ENCODE measurements at places on chromosomes 1 and 21.

GRCh38 chr1:89635825-89636815, 3.2 kb downstream of the LRRC8C start:
- DNase-seq = peak; percentile 81

DNA sequence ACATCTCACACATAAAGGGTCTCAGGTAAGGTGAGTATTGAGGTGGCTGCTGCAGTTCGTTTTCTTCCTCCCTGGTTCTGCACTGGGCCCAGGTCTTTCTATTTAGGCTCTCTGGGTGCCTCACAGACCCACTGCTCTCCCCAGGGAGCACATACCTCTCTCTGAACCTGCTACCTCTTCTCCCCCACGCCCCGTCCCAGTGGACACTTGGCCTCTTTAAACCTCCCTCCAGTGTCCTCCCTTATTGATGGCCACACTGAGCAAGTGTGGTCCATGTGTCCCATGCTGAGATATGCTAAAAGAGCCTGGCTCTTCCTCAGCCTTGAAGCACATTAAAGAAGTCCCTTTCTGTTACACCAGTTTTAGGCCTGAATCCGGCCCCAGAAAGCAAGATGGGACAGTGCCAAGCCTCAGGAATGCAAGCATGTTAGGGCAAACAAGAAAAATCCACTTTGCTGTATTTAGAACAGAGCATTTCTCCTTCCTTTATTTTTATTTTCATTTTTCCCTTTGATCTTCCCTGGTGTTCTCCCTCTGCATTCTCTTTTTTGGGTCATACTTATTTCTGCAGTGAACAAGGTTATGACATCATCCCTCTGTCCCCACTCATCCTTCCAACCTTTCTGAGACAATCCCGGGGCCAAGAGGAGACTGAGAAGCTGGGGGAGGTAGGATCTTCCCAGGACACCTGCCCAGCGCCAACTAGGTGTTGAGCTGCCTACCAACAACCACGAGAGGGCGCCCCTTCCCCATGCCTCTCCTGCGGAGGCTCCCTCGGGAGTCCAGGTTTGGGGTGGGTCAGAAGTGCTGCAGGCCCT, 5.0 kb upstream of the CHI3L2 start:
- DNase-seq = peak; percentile 69

- no peak for DNase-seq
Measured at GRCh38 chr1:12422488-12422887, 192.7 kb downstream of the VPS13D start.

DNA sequence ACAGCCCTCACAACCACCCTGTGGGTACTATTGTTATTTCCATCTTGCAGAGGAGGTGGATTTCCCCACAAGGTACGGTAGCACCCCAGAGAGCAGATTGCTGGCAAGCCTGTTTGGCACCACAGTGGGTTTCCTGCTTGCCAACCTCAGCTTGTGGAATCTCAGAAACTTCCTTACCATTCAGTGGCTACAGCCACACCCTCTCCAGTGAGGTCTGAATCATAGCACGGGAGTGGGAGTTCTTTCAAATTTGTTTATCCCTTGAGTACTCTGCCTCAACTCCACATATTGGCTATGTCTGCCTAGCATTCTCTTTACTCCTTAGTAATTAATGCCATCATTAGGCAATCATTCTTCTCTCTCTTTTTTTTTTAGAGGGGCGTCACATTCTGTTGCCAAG, 162.1 kb downstream of the PTPRU start:
- DNase-seq = no peak

GRCh38 chr21:36533468-36533848, 53.5 kb upstream of the CLDN14 start:
- no peak for DNase-seq

DNA sequence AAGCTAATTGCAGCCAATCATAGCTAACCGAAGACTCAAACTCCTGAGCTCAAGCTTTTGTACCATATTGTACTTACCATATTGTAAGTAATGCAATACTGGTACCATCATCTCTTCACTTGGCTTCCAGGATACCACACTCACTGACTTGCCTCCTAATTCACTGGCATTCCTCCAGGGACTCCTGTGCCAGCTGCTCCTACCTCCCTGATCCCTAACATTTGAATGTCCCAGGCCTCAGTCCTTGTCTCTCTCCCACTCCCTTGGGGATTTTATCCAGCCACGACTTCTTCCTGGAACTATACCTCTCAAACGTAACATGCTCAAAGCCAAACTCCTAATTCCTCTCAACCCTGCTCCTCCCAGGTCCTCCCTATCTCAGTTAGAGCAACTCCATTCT, 33.8 kb downstream of the USP48 start:
- no peak for DNase-seq

GRCh38 chr1:1778663-1779319, 521 bp upstream of the NADK start:
- peak; percentile 35 for DNase-seq

DNA sequence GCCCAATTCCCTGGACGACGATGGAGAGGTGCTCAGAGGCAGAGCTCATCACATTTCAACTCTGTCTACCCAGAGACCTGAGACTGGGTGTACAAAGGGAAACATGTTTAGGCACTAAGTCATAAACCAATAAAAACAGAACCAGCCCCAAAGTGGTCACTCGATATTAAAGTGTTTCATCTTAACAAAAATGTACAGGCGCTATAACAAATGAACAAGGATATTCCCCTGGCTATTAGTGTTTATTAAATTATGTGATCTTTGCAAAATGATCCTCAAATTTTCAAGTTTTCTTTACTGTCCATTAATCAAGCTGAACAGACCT, 43.6 kb downstream of the NPHP4 start:
- no peak for DNase-seq

- peak; percentile 24 for DNase-seq
Measured at GRCh38 chr21:30227633-30228404, 11.9 kb upstream of the CLDN8 start.

DNA sequence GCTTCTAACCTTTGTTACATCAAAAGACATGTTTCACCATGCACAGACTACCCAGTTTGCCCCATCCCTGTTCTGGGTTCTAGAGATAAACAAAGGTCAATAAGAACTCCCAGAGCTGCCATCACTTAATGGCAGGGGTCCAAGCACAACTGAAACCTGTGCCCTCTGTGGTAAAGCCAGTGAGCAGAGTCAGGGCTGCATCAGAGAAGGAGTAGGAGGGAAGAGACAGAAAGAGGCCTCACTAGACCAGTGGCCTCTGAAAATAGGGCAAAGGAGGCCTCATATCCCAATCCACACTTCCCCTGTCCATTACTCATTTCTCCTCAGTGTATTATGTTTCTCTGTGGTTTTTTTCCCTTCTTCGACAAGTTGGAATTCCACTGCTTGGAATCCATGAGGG, 10.2 kb downstream of the ATP1A2 start:
- DNase-seq = peak; percentile 44

GRCh38 chr21:35070436-35070835, 21.3 kb upstream of the RUNX1 start:
- no peak for DNase-seq

DNA sequence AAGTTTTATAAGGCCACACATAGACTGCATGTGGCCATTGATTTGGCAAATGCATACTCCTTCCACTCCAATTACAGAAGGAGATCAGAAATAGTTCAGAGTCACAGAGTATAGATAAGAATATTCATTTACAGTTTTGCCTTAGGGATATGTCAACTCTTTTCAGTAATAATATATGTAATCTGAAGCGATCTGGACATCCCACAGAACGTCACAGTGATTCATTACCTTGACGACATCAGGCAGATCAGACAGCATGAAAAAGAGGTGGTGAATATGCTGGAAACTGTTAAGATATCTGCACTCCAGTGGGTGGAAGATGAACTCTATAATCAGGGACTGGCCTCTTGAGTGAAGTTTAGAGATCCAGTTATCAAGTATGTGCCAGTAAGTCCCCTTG, 240.4 kb downstream of the DPYD start:
- no peak for DNase-seq

- peak; percentile 17 for DNase-seq
Measured at GRCh38 chr1:202683029-202683428, 27.2 kb downstream of the SYT2 start.

DNA sequence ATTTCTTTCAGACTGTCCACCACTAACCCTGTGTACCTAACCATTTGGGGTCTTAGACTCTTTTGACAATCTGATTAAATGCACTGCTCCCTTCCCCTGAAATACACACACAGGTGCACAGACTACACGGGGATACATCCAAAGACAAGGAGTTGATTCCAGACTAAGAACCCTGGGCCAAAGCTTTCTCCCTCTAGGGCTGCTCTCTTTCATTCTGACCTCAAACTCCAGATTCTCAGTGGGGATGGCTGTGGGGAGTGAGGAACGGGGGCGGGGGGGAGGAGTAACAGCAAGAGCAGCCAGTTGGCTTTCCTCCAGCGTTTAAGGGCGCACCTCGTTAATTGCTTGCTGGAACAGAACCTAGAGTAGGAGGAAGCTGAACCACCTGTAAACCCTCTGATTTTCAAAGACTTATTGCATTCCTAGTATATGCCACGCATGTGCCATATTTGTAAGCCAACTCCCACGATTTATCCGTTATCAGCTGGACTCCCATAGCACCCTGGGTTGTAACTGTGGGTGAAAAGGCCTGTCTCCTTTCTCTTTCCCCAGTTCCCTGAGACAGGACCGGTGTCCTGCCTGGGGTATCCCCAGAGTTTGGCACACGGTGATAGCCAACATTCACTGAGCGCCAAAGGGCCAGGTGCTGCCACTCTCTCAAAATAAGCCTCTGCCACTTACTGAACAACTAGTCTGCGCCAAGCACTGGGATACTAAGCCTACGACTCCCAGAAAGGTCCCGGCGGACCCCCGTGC, 920 bp downstream of the MTHFR start:
- peak; percentile 43 for DNase-seq

GRCh38 chr1:23126801-23127200, 41.9 kb downstream of the LUZP1 start:
- peak; percentile 76 for DNase-seq

DNA sequence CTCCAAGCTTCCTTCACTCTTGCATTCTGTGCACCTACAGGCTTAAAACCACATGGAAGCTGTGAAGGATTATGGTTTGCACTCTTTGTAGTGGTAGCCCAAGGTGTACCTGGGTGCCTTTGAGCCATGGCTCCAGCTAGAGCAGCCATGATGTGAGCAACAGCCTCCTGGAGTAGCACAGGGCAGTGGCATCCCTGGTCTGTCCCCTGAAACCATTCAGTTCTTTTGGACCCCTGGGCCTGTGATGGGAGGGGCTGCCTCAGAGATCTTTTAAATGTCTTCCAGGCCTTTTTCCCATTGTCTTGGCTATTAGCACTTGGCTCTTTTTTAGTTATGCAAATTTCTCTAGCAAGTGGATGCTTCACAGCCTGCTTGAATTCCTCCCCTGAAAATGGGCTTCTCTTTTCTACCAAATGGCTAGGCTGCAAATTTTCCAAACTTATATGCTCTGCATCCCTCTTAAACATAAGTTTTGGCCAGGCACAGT, 47.4 kb downstream of the CLCA4 start:
- no peak for DNase-seq

- DNase-seq = peak; percentile 95
Measured at GRCh38 chr1:212595787-212596714, 12.5 kb upstream of the ATF3 start.

DNA sequence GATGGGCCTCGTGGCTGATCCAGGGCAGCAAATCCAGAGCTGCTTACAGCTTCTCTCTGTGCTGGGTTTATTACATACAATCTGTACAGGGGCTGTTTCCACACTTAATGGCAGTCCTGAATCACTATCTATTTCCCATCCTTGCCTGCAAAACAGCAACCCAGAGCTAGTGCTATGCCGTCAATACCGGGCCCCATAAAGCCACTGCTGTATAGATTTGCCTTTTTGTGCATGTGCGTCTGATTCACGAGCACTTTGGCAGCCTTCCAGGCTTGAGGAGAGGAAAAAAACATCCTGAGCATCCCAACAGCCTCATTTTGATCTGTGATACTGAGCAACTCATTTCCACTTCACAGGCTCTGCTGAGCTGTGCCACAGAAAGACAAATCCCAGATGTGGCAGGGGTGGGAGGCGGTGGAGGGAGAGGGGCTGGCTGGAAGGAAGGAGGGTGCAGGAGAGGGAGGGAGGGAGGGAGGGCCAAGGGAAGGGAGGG, 65.2 kb upstream of the TARBP1 start:
- DNase-seq = peak; percentile 96

DNA sequence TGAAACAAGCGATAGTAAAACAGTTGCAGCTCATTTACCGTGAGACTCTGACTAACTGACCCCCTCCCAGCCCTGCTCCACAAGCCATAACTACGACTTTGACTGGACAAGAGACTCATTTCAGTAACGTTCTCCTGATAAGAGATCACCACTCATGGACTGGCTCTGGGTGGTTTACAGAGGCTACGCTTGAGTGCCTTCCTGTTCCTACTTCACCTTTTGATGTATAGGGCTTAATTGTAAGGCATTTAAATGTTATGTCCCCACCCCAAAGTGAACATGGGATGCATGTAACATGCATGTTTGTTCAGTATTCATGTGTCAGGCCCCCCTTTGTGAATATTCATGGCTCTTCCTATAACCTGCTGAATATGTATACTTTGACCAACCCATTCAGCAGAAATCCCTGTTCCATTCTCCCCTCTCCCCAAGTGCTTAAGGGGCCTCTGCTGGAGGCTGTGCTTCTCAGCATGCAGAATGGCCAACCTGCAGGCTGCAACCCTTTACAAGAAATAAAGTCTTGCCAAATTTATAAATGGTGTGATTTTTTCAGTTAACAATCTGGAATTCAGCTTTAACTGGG, 50.7 kb upstream of the SPOCD1 start:
- no peak for DNase-seq

DNA sequence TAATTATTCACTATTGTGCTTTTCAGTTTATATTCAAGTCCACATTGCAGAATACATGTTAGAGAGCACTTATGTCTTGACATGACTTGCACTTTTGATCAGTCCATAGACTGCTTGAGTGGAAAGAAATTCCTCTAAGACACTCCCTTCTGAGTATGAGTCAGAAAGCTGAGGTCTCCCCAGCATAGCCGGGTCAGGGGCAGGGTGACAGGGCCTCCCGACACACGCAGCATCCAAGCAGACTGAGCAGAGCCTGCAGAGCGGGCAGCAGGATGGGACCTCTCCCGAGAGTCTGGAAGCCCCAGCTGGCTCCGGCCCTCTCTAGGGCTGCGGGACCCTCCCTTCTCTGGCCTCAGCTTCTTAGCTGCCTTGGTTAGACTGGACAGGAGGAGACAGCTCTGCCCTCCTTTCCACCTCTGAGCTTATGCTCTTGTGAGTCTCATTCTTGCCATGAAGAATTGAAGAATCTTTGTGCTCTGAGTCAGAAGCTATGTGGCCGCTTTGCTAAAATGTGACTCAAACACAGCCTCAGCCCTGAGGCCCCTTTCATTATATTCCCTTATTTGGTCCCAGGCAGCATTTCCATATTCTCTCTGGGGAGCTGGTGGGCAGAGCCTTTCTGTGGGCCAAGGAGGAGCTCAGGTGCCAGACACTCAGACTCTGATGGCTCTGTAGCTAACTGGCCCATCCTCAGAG, 11.2 kb upstream of the CAPN2 start:
- peak; percentile 99 for DNase-seq

All from EH (cell line).